ENCODE measurements at places on chromosomes 13 and 19.

DNA sequence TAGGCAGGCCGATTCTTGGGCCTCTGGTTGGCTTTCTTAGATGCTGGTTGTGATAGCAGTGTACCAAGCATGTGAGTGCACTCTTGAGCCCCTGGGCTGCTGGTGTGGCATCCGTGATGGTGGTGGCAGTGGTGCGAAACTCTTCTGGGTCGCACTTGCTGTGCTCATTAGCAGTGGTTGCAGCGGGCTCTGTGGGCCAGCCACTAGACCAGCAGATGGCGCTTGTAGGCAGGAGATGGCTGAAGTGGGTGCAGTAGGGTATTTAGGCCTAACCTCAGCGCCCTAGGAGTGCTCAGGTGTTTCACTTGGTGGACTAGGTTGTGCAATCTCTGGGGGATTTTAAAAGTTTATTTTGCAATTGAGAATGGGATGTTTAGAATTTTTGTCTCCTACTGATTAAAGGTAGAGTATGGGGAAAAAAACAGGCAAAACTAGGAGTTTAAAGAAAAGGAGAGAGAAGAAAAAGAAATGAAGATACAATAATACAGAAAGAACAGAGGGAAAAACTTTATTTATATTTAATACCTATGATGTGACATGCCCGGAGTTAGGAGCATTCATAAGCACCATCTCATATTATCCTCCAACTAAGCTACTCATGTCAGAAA is 4.3 kb upstream of the ZNF17 start:
- DNase-seq: peak; percentile 30

DNA sequence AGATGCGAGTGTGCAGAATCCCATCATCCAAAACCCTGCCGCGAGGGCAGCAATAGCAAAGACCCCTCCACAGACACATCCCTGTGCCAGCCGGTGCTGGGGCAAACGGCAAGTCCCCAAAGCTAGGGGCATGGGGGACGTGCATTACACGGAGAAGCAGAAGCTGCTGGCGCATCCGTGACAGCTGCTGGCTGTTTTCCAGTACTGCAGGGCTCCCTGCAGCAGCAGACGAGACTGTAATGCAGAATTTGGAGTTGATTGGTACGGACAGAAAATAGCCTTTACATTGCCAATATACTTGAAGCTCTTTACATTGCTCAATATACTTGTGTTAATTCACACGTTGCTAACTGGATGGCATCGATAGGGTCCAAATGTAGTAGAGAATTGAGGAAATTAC is 77.2 kb upstream of the TMTC4 start:
- no peak for DNase-seq

GRCh38 chr13:63011996-63012395 is 1596.3 kb upstream of the PCDH20 start:
- no peak for DNase-seq

- no peak for DNase-seq
Observed at GRCh38 chr19:12825254-12826131, 8.9 kb downstream of the RTBDN start.

GRCh38 chr13:103006641-103007426 is 59.4 kb downstream of the SLC10A2 start:
- no peak for DNase-seq

DNA sequence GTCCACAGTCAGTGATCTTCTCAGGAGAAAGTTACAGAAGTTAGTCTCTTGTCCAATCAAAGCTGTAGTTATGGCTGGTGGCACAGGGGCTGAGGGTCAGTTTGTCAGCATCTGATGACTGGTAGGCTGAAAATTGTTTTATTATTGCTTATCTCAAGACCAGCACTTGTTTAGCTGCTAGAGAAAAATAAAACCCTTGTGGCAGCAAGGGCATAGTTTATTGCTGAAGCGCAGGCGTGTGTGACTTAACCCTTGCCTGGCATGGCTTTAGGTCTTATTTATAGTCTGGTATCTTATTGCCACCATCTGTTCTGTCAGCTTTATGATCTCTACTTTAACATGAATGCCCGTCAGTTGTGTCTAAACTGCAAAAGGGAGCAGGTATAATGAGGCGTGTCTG is 154.7 kb downstream of the USP12 start:
- no peak for DNase-seq

GRCh38 chr13:101654883-101655282 is 202.4 kb downstream of the ITGBL1 start:
- DNase-seq: no peak

GRCh38 chr19:34832581-34833112 is 59.6 kb upstream of the ZNF599 start:
- no peak for DNase-seq

- DNase-seq: no peak
Observed at GRCh38 chr19:34226036-34226435, 28.3 kb upstream of the GARRE1 start.

All from T-helper 1 cell (primary cell).